ENCODE measurements at places on chromosomes 7 and 10.
A peak's percentile ranks its signal among the peaks of the same experiment; 100 is the strongest.

- DNase-seq = no peak
Measured at GRCh38 chr10:96244354-96244753, 27.0 kb downstream of the BLNK start.

DNA sequence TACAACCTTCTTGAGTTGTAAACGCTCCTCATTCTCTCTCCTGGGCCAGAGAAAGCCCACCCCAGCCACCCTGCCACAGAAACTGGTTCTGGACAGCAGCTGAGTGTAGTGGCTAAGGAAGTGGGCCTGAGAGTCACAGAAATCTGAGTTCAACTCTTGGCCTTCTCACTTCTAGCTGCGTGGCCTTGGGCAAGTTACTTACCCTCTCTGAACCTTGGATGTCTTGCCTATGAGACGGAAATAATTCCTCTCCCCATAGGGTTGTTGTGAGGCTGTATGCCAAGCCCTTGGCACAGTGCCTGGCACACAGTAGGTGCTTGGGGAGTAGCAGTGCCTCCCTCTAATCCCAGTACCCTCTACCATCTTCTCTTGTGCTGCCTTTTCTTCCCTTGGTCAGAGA, 51.5 kb downstream of the ADAMTS14 start:
- no peak for DNase-seq

DNA sequence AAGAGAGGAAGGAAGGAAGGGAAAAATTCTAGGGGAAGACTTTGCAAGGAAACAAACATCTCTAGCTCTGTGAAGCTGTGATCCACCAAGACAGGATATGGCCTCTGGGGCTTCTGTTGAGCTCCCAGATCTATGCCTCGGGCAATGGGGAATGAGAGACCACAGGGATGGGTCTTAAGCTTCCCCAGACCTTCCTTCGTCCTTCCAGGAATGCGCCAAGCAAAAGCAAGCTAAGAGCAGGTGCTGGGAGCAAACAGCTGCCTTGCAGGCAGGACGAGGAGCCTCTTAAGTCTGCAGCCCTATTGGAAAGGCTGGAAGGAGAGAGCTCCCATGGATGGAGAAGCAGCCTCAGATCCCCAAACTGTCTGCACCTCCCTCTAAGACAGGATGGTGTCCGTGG, 21.9 kb upstream of the ELN start:
- no peak for DNase-seq

- no peak for DNase-seq
Measured at GRCh38 chr7:120876922-120877321, 19.0 kb upstream of the TSPAN12 start.

DNA sequence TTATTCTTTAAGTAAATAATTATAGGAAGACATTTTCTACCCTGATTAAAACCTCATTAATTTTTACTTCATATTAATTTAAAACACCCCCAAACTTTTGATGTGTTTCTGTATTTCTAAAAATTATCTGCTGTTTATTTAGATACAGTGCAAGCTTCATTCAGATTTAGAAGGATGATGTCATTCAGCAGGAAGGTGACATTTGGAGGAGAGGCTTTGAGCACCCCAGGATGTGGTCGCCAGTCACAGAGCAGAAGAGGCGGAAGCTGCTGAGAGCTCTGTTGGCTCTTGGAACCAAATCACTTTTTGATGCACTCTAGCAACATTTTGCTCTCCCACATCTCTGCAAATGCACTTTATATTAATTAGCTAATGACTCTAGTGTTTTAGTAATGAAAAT, 233.9 kb upstream of the CACNA2D1 start:
- DNase-seq = peak; percentile 31

DNA sequence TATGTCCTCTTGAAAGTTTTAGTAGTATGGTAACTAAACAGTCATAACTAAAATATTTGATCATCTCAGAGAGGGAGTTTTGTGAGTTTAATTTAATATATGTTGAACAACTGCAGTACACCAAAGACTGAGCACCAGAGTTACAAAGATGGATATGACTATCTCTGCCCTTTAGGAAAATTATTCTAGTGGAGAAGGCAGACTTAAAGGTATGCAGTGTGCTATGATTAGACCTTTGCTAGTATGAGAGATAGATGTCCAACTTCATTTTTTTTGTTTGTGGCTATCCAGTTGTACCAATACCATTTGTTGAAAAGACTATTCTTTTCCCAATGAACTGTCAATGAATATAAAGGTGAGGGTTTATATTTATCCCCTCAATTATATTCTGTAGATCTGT, 33.4 kb downstream of the AKAP9 start:
- no peak for DNase-seq

DNA sequence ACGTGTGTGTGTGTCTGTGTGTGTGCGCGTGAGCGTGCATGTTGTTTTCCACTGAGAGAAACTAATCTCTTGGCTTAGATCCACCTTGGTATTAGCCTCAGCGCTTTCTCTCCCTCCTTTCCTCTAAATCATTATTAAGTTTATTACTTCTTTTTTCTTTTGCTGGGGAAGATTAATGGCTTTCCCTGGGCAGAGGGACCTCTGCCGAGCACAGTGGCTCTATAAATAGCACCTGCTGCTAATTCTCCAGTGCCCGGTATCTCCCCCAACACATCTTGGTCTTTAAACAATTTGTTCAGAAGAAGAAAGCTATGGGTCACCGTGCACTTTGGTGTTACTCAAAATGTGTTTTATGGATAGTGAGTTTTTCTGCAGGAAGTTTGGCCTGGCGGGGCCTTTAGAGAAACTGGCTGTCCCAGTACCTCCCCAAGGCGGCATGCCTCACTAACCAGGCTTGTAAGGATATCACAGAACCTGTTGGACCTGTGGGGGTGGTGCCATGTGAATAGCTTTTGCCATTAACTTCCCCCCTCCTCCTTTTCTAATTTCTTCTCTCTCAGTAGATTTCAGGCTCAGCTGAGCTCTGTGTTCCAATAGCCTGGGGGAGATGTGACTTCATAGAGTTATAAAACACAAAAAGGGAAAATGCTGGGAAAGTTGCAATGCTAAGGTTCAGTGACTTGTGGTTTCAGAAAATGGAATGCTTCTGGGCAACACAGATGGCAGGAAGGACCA, 70.1 kb upstream of the RAB11FIP2 start:
- no peak for DNase-seq

GRCh38 chr10:115710136-115710535, 562.9 kb downstream of the GFRA1 start:
- no peak for DNase-seq

GRCh38 chr7:102147008-102147407, 139.7 kb upstream of the SH2B2 start:
- DNase-seq = no peak

DNA sequence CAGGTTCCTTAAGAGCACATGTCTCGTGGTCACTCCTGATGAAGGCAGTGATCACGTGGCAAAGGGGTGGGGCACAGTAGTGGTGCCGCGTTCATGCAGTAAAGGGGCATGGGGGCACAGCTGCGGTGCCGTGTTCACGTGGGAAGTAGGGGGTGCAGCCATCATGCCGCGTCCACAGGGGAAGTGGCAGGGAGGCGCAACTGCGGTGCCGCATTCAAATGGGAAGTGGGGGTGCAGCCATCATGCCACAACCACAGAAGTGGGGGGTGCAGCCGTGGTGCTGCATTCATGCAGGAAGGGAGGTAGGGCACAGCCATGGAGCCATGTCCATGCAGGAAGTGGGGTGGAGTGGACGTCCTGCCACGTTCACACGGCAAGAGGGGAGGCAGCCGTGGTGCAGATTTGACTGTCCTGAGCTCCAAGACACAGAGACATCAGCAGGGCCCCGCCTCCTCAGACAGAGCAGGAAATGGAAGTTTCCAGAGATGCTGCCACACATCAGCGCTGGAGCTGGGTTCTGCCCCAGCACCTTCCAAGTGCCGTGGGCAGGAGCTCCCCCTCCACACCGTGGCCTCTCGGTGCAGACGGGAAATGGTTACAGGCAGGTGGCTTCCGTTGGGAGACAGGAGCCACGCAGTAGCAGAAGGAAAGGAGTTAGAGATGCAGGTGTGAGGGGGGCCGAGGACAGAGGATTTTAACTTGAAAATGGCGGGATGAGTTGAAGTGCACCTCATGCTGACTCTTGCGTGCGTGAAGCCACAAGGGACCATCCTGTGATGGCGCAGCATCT, 95.0 kb upstream of the DDC start:
- no peak for DNase-seq

GRCh38 chr7:158273138-158273651, 314.4 kb downstream of the PTPRN2 start:
- DNase-seq = no peak

DNA sequence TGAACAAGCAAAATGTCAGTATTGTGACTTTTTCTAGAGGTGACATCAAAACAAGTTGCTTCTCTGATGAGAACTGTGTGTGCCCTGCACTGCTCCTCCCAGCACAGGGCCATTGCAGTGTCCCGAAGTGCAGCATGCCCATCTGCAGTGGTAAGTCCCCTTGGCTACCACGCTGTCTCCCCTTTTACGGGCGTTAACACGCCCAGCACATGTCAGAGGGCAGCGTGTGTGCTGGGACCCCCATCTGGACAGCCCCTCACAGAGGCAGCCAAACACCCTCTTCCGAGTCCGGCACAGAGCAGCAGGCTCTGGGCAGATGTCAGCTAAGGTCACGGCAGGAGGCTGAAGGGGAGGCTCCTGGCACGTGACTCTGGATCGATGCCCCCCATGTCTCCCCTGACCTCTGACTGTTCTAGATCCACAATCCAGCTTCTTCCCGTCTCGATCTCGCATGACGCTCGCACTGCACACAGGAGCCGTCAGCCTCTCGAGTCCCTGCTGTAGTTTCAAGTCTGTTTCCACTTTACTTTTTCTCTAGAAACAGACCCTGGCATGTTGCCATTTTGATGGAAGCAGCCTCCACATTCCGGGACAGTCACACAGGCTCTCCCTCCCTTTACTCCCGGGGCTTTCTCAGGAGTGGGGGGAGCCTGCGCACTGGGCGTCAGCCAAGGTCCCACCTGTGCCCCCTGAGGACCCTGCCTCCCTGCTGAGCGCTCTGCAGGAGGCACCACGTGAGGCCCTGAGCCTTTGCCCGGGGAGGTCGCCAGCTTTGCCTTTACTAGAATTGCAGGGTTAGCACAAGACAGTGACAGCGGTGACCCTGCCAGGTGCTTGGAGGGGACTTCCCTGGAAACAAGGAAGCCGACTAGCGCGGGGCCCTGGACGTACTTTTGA, 133.8 kb downstream of the TCERG1L start:
- DNase-seq = peak; percentile 26

- peak; percentile 85 for DNase-seq
Measured at GRCh38 chr10:101602761-101603398, 14.8 kb downstream of the DPCD start.

DNA sequence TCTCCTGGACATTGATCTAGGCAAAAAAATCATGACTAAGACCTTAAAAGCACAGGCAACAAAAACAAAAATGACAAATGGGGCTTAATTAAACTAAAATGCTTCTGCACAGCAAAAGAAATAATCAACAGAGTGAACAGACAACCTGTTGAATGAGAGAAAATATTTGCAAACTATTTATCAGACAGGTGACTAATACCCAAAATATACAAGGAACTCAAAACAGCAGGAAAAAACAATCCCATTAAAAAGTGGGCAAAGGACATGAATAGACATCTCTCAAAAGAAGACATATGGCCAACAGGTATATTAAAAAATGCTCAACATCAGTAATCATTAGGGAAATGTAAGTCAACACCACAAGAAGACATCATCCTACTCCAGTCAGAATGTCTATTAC, 166.8 kb downstream of the MTERF1 start:
- DNase-seq = no peak

GRCh38 chr10:22433875-22434274, 88.6 kb downstream of the SPAG6 start:
- DNase-seq = peak; percentile 82

GRCh38 chr10:34647160-34647559, 167.9 kb downstream of the PARD3 start:
- DNase-seq = no peak

DNA sequence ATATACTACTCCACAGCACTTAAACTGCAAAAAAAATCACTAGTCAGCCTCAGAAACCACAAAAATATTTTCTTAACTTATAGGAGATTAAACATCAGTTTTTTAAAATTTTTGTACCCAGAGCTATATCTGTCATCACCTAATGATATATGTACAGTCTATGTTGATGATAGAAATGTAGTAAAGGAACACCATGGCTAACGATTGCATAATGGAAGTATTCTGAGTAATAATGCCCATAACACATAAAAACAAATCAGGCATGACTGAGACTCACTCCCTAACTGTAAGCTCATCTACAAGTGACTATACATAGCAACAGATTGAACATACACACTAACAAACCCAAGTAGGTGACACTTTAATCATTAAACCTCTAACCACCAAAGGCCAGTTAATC, 51.3 kb downstream of the TSPAN12 start:
- DNase-seq = peak; percentile 47

DNA sequence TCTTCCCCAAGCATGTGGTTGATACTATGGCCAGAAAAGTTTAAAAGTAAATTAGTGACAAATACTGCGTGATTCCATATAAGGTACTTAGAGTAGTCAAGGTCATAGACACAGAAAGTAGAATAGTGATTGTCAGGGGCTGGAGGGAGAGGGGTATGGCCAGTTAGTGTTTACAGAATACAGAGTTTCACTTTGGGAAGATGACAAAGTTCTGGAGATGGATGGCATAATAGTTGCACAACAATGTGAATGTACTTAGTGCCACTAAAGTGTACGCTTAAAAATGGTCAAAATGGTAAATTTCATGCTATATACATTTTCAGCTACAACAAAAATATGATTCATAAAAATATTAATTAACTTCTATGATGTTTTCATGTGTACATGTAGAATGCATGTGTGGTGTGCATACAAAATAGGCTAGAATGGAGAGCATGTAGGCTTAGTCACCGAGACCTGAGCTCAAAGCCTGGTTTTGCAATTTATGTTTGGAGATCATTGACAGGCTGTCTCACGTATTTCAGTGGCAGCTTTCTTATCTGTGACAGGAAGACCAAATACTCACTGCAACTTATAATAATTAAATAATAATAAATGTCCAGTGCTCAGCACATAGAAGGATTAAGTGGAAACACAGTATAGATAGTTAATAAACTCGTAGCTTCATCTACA, 625.6 kb downstream of the SUGCT start:
- DNase-seq = no peak

DNA sequence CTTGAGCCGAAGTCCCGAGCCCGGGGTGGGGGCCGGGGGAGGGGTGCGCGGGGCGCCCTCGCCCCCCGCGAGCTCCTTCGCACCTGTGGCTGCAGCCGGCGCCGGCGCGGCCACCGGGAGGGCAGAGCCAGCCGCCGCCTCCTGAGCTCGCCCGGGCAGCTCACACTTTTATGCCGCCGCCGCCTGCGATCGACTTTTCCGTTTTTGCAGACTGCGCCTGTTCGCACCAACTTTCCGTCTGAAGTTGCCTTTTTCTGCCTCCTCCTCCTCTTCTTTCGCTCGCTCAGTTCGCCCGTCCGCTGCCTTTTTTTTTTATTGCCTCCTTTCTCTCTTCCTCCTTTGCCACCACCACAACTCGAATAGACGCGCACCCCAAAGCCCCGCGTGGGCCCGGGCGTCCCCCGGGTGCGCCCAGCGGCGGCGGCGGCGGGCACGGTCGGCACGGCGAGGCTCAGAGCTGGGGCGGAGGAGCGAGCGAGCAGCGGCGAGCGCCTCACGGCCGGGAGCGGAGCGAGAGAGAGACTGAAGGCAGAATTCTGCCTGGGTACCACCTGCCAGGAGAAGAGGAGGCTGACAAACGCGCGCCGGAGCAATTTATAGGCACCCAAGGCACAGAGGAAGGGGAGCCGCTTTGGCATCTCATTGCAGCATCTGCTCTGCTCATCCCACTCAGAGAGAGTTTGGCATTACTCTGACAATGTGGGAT, at the start of gene C1QL3:
Gene C1QL3 (minus strand): TSS at position 569 of the 706 bp plus-strand sequence. CDS start 814 bp downstream, outside the sequence.
- DNase-seq = peak; percentile 48

GRCh38 chr10:62166331-62167131, 102.1 kb downstream of the RTKN2 start:
- peak; percentile 16 for DNase-seq

GRCh38 chr10:128152741-128153580, 26.7 kb upstream of the MKI67 start:
- no peak for DNase-seq

Data from A673 (cell line).